SW 1271 (cell line): ENCODE measurements at places on chromosomes 11 and 22.

DNA sequence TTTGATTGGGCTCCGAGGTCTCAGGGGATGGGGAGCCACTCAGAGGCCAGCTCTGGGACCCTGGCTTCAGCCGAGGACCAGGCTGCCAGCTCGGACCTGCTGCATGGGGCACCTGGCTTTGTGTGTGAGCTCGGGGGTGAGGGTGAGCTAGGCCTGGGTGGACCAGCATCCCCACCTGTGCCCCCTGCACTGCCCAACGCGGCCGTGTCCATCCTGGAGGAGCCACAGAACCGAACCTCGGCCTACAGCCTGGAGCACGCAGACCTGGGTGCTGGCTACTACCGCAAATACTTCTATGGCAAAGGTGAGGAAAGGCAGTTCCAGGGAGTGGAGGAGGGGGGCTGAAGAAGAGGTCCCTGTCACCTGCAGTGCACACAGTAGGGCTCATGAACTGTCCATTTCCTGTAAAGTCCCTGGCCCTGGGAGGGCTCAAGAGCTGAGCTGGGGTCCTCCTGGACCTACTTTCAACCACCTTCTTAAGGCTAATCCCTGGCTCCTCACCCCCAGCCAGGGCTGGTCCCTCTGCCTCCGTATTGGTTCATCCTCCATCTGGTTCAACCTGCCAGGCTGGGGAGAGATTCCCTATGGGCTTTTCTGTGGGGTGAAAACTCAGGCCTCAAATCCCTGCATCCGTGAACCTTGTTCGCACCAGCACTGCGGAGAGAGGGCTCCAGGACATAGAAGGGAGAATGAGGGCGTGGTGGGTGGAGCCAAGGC lies 3.6 kb downstream of the SIPA1 start:
- no peak for DNase-seq

GRCh38 chr22:30600921-30601320 lies 6.1 kb upstream of the TCN2 start:
- DNase-seq = no peak

GRCh38 chr11:125402435-125402834 lies 93.6 kb downstream of the FEZ1 start:
- no peak for DNase-seq

GRCh38 chr11:74839446-74839845 lies 90.8 kb downstream of the RNF169 start:
- DNase-seq = no peak

- DNase-seq = no peak
These were observed 37.2 kb upstream of the NAV2 start for GRCh38 chr11:19675397-19675796.

- DNase-seq = no peak
These were observed 8.5 kb upstream of the DMC1 start for GRCh38 chr22:38578505-38578904.

DNA sequence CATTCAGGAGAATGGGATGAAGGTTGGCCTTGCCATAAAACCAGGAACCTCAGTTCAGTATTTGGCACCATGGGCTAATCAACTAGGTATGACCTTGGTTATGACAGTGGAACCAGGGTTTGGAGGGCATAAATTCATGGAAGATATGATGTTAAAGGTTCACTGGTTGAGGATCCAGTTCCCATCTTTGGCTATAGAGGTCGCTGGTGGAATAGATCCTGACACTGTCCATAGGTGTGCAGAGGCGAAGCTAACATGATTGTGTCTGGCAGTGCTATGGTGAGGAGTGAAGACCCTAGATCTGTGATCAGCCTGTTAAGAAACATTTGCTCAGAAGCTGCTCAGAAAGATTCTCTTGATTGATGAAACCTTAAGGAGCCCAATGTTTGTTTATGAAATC lies 5.7 kb downstream of the NF2 start:
- no peak for DNase-seq

- DNase-seq = no peak
These were observed 416.7 kb upstream of the CADM1 start for GRCh38 chr11:115920841-115921480.

- no peak for DNase-seq
These were observed at the start of gene OR4C15 for GRCh38 chr11:55554169-55554568. Gene OR4C15, plus strand, starts transcription at chr11:55554469. Its CDS starts 0 bp downstream, at chr11:55554469.

DNA sequence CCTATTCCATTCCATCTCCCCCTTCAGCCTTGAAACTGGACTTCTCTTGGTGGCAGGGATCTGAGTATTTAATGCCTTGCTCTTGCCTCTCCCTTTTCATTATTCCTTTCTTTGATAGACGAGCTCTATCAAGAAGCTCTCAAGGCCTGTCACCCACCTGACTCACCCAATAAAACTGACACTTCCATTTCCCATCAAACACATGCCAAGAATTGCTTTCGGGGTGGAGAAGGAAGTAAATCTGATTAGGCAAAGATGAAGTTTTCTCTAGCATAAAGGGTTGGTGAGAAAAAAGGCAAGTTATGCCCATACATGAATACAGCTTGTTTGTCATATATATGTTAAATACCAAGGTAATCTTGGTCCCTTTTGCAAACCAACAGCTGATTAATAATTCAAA lies 34.9 kb upstream of the MYEOV start:
- no peak for DNase-seq

GRCh38 chr22:47943729-47944700 lies 1181.6 kb downstream of the TBC1D22A start:
- DNase-seq = no peak

GRCh38 chr11:11069841-11070835 lies 212.3 kb upstream of the ZBED5 start:
- DNase-seq = no peak

DNA sequence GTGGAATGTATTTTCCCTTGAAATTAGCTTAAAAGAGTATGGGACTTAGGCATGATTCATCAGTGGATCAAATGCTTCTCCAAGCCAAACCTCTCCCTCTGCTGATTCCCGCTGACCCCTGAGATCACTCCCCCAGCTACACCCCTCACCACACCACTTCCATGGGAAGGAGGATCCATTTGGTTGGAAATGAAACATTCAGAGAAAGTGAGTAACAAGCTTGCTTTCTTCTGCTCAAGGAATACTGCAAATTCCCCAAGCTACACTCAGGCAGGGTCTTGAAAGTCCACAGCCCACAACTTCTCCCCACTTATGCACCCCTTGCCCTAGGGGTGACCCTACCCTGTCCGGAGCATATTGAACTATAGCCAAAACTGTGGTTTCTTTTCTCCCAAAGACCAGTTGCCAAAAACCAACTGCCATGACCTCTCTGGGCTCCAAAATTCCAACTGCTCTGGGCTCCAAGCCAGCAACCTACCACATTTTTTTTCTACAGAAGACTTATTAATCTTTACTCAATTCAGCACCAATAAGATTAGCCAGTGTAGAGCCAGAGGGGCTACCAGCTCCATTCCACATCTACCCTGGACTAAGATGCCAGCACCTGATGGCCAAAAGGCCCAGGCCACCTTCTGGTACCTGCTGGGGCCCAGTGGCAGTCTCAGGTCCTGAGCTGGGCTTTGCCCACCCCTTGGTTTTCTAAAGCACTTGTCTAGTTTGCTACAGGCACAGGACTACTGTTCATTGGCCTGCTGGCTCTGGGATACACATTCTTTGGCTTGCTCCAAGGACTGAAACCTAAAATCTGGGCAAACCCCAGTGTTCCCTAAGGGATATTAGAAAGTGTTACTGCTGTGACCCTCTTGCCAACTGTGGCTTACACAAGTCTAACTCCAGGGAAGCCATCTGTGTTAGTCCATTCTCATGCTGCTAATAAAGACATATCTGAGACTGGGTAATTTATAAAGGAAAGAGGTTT lies 101.1 kb downstream of the MICAL3 start:
- DNase-seq = no peak

GRCh38 chr11:3684819-3685172 lies 13.6 kb upstream of the CHRNA10 start:
- DNase-seq = no peak

GRCh38 chr22:47144791-47145425 lies 382.5 kb downstream of the TBC1D22A start:
- DNase-seq = no peak

DNA sequence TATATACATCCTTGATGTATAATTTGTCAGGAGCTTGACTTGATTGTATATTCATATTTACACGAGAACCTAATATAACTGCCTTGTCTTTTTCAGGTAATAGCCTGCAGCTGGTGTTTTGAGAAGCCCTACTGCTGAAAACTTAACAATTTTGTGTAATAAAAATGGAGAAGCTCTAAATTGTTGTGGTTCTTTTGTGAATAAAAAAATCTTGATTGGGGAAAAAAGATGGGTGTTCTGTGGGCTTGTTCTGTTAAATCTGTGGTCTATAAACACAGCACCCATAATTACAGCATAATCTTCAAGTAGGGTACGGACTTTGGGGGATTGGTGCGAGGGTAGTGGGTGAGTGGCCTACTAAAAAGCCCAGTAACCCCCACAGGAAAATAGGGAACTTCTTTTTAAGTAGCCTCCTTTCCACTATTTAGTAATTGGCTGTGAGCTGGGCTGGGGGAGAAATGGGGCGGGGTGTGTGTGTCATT lies 7.5 kb downstream of the MALAT1 start:
- no peak for DNase-seq

GRCh38 chr22:19669570-19669969 lies 44.7 kb upstream of the SEPTIN5 start:
- DNase-seq = no peak

- DNase-seq = no peak
These were observed 13.5 kb downstream of the ZBED5 start for GRCh38 chr11:10844356-10844755.

DNA sequence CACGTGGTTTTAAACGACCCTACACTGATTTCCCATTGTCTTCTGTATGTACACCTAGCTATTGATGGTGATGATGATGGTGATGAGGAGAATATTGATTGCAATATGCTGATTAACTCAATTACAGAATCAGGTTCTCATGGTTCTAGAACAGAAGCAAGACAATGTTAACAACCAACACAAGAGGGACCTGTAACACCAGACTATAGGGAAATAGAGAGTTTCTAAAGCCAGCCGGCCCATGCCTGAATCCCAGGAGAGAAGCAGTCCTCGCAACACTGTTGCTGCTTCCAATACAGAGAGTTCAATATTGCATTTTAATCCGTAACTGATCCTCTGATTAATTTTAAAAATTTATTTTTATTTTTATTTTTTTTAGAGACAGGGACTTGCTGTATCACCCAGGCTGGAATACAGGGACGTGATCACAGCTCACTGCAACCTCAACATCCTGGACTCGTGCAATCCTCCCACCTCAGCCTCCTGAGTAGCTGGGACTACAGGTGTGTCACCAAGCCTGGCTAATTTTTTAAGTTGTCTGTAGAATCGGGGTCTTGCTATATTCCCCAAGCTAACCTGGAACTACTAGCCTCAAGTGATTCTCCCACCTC lies 22.2 kb upstream of the UBASH3B start:
- no peak for DNase-seq

DNA sequence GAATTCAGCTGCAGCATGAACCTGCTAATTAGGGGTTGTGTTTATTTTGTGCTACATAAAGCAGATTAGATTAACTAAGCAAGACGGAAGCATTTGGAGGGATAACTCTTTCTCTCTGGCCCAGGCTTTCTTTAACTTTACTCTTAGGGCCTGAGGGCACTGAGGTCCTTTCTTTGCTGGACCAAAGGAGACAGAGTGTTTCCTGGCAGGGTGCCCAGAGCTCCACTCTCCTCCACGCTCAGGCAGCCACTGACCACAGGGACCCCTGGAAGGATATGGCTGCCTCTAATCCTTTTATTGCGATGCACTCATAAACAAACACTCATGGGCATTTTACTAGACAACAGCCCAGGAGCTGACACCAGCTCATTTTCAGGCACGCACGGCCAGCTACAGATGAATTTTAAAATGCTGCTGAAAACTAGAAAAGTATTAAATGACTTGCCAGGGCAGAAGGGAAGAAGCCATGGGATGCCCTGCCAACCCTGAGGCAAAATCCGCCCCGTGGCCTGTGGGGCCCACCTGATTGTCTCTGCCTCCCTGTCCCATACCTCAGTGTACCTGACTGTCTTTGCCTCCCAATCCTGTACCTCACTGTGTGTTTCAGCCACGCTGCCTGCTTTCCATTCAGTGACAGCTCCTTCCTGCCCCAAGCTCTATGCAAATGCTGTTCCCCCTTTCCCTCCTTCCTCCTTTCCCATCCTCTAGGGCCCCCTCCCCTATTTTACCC lies 192.6 kb upstream of the NAV2 start:
- no peak for DNase-seq

DNA sequence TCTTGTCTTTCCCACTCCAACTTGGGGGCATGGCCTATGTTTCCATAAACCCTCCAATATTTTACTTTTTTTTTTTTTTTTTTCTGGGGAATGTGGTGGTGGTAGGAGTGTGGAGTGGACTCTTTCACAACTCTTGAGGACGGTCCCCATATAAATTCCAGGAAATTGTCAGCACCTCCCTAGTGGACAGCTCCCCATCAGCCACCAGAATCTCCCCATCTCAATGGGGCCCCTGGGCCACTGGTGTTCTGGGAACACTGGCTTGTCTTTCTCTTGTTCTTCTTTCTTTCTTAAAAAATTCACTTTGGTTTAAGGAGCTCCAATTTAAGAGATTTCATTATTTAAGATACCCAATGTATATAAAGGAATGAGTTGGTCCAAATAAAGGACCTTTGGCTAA lies 74.1 kb downstream of the ADM start:
- no peak for DNase-seq

DNA sequence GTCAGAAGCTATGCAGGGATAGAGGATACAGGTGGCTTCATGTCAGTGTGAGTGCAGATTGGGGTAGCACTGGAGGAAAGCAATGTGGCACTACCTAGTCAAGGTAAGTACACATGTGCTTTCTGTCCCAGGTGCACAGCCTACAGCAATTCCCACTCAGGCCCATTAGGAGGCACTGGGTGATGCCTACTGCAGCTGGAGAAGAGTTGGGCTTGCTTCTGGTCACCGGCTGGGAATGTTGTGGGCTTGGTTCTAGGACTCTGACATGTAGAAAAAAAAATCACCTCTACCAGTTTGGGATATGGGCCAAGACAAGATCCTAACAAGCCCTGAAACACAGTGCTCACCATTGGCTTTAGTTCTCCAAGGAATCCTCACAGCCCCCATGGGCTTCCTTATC lies 69.7 kb downstream of the TENM4 start:
- no peak for DNase-seq

- DNase-seq = no peak
These were observed 82.4 kb upstream of the BIRC3 start for GRCh38 chr11:102234779-102235439.

GRCh38 chr11:120139316-120140069 lies 1.6 kb upstream of the TRIM29 start:
- no peak for DNase-seq

GRCh38 chr11:86158704-86159580 lies 85.6 kb upstream of the EED start:
- no peak for DNase-seq

GRCh38 chr11:45320371-45320770 lies 34.2 kb upstream of the SYT13 start:
- DNase-seq = no peak

DNA sequence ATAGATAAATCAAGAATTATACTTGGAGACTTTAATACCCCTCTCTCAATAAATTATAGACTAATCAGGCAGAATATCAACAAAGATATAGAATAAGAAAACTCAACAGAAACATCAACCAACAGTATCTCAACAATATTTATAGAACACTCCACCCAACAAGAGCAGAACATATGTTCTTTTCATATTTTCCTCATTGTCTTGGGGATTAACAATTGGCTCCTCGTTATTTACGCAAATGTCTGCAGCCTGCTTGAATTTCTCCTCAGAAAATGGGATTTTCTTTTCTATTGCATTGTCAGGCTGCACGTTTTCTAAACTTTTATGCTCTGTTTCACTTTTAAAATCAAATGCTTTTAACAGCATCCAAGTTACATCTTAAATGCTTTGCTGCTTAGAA lies 37.0 kb upstream of the FBLN1 start:
- no peak for DNase-seq

- DNase-seq = no peak
These were observed 89.1 kb downstream of the CELSR1 start for GRCh38 chr22:46448333-46448732.
